ENCODE measurements at places on chromosomes 3 and 15.

GRCh38 chr15:49282366-49282765 is 112.3 kb downstream of the GALK2 start:
- no peak for DNase-seq

- DNase-seq: no peak
Observed at GRCh38 chr3:29478611-29479010, 197.7 kb downstream of the RBMS3 start.

DNA sequence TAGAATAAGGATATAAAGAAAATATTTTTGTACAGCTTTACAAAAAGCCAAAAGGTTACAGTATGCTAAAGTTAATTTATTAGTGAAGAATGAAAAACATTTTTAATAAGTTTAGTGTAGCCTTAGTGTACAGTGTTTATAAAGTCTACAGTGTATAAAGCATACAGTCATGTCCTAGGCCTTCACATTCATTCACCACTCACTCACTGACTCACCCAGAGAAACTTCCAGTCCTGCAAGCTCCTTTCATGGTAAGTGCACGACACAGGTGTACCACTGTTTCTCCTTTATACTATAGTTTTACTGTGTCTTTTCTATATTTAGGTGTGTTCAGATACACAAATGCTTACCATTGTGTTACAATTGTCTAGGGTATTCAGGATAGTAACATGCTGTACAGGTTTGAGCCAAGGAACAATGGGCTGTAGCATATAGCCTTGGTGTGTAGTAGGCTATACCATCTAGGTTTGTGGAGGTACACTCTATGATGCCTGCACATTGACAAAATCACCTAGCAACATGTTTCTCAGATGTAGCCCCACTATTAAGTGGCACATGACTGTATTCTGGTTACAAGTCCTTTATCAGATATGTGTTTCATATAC is 197.1 kb upstream of the KBTBD8 start:
- no peak for DNase-seq

- DNase-seq: no peak
Observed at GRCh38 chr3:138434875-138435772, 708 bp downstream of the ESYT3 start.

DNA sequence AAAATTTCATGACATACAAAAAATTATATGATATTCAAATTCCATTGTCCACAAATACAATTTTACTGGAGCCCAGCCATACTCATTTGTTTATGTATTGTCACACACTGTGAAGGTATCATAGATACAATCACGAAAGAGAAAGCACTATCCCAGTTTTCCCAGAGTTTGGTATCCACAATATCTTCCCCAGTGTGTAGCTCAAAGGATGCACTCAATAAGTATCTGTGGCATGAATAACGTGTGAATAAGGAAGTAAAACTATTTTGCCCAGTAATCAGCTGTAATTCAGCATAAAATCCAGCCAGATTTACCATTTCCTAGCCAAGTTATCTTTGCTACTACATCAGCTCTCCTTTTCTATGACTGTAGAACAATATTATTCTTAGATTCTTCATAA is 131.3 kb upstream of the KCNMB2 start:
- no peak for DNase-seq

- no peak for DNase-seq
Observed at GRCh38 chr3:124530916-124531315, 199.3 kb upstream of the UMPS start.

- DNase-seq: no peak
Observed at GRCh38 chr3:144289057-144289456, 317.4 kb downstream of the DIPK2A start.

DNA sequence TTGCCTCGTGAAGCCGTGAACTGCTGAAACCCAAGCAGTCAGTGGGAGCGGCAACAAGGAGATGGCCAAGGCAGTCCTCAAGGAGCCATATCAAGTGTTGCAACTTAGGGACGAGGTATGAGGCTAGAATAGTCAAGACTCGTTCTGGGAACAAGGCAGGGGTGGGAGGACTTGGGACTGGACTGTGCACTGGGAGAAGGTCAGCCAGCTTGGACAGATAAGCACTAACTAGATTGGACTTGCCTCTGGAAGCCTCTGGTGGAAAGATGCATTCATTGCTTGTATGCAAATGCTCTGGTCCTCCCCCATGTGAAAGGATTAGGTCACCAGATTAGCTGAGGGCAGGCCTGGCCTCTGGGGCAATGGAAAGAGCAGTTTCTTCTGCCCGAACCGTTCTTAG is 123.3 kb upstream of the CTNNB1 start:
- DNase-seq: no peak

GRCh38 chr15:91282486-91282885 is 182.4 kb downstream of the SV2B start:
- no peak for DNase-seq

DNA sequence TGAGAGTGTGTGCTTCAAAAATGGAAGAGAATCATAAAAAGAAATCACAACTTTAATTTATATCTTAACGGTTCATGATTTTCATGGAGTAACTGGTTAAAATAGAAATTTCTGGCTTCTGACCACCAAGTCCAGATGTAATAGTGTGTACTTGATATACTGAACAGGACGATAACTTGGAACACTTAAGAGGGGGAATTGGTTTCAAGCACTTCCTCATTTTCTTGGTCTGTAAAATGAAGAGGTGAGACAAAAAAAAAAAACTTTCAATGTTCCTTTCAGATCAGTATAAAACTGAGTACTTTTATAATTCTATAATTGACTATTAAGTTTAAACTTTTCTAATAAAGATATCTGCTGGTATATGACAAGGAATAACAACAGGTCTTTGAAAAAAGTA is 64.0 kb upstream of the TRA2B start:
- no peak for DNase-seq

GRCh38 chr3:156298014-156298413 is 177.6 kb downstream of the KCNAB1 start:
- no peak for DNase-seq

DNA sequence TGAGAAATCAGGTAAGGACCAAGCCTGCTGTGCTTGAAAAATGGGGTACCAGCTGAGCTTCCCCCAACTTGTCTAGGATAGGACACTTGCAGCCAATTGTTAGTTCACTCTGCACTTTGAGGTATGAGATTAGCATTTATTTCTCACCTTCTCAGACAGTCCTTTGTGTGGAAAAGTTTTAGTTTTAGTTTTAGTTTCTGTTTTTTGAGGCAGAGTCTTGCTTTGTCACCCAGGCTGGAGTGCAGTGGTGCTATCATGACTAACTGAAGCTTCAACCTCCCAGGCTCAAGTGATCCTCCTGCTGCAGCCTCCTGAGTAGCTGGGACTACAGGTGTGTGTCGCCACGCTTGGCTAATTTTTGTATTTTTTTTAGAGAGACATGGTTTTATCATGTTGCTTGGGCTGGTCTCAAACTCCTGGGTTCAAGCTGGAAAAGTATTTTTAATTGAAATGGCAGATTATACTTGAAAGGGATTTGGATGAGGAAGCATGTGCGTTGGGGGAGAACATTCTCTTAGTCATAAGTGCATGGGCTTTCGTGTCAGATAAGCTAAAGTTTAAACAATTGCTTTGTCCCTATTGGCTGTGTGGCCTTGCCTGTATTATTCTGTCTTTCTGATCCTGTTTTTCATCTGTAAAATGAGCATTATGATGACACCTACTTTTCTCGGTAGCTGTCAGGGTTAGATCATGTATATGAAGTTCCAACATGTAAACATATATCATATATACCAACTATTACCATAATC is 25.2 kb upstream of the CCK start:
- DNase-seq: no peak

DNA sequence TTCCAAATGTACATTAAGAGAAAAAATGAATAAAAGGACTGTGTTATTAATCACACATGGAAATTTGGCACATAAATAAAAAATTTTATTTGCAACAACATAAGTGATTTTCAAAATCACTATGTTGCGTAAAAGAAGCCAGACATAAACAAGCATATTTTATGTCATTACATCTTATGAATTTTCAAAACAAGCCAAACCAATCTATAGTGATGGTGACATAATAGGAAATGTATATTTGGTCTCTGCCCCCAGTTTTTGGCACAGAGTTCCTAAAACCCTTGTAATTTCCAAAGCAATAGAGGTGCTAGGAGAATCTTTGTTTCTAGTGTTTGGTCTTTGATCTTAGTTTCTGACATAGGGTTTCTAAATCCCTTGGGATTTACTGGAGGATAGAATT is 543.3 kb downstream of the ZBBX start:
- DNase-seq: no peak

GRCh38 chr3:150308481-150309256 is 99.4 kb upstream of the TSC22D2 start:
- DNase-seq: no peak

- no peak for DNase-seq
Observed at GRCh38 chr15:71804695-71805470, 5.5 kb upstream of the NR2E3 start.

DNA sequence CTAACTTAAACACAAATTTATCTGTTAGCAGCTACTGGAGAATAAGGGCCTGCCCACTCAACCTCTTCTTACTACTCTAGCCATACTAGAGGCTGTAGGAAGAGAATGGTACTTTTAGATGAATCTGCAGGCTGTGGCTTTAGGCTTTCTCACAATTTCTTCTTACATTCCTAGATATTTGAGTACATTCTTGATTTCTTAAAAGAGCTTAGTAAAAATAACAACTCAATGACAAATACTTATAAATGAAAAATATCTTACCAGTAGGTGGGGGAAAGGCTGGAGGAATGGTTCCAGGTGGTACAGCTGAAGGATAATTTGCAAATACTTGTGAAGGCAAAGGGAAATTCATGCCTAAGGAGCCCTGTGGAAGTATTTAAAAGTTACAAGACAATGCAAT is 92.9 kb upstream of the GK5 start:
- DNase-seq: no peak

DNA sequence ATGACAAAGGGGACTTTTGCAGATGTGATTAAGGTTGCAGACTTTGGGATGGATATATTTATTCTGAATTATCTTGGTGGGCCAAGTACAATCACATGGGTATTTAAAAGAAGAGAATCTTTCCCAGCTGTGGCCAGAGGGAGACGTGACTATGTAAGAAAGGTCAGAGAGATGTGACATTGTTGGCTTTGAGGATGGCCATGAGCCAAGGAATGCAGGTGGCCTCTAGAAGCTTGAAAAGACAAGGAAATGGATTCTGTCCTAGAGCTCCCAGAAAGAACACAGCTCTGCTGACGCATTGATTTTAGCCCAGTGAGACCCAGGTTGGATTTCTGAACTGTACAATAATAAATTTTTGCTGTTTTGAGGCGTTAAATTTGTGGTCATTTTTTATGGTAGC is 616.0 kb upstream of the TBL1XR1 start:
- no peak for DNase-seq

DNA sequence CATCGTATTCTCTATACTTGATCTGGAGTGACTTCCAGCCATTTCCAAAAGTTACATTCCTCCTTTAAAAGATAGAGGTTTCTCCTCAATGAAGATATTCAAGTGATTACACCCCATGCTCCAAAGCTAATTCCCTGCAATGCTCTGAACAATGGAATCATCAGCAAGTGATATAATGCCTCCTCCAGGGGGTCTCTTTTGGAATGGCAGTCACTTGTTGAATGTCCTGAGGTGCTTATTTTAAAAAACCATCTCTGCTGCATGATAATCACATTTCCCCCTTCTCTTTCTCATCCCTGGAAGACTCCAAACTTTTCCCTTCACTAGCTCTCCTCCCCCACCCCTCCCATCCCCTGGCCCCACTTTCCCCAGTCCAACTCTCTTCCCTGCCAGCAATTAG is 2.6 kb downstream of the LHFPL4 start:
- no peak for DNase-seq

GRCh38 chr15:57506422-57506821 is 85.3 kb upstream of the MYZAP start:
- DNase-seq: no peak

Data from Jurkat, Clone E6-1 (cell line).